Activated T-cell treated with anti-CD3 and anti-CD28 coated beads for 4 hours (primary cell): ENCODE measurements at places on chromosomes 2 and 18.

GRCh38 chr2:529424-529823 lies 147.8 kb downstream of the TMEM18 start:
- DNase-seq, result no peak

- no peak for DNase-seq
Observed at GRCh38 chr2:131143803-131144202, 38.7 kb downstream of the PLEKHB2 start.

- DNase-seq, result no peak
Observed at GRCh38 chr2:44663471-44664073, 277.9 kb upstream of the SIX3 start.

- no peak for DNase-seq
Observed at GRCh38 chr2:40359811-40360210, 92.1 kb downstream of the SLC8A1 start.

DNA sequence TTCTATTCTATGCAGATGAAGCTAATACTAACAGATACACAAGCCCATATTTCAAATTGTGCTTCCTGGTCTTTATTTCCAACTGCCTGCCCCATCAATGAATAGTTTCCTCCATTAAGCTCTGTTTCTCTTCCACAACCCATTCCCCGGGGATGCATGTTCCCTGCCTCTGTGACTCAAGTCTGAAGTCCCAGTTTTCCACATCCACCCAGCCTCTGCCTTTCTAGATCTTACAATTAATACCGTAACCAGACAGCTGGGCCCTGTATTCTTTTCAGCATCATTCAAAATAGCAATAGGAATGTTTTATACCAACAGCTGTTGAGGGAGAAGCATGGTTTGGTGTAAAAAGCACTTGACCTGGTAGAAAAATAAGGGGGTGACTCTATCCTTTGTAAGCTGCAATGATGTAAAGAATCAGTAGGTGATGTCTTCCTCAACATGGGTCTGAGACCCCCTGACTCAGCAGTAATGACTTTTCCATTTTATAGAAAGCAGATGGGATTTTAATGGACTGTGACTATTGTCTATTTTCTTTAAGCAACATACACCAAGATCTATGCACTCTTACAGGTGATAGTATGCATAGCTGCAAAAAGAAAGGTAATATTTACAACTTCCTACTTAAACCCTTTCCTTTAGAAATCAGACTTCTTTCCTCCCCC lies 46.1 kb upstream of the DAPL1 start:
- DNase-seq, result no peak

GRCh38 chr2:121471532-121472469 lies 58.9 kb upstream of the RNU4ATAC start:
- no peak for DNase-seq

- DNase-seq, result no peak
Observed at GRCh38 chr2:209823484-209823883, 51.9 kb downstream of the UNC80 start.

- DNase-seq, result no peak
Observed at GRCh38 chr2:122145856-122146255, 390.4 kb downstream of the TSN start.

DNA sequence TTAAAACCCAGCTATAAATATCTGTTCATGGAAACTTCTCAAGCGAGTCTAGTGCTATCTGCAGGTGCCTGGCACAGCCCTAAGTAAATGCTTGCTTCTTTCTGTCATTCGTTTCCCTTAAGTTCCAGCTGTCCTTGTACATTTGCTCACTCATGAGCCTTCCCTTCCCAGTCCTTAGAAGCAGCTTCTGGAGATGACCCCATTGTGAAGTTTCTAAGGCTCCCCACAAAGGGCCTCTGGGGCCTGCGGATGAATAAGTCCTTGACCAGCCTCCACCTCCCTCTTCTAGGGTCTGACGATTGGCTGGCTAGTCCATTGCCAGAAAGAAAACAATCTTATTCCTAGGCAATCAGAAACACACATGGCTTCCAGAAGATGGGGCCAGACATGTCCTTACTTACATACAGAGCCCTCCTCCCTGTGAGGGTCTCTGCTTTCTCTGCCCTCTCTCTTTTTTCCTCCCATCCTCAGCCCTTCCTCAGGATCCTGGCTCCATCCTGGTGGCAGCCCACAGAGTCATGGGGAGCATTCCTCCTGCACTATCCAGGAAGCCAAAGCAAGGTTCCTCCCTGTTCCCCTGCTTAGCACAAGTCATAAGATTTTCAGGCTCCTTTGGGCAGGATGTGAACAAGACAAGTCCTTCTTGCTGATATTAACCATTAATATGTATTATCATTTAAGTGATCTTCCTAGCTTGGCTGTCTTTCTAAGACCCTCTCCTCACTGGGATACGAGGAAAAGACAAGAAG lies 87.3 kb downstream of the TNFRSF11A start:
- DNase-seq, result no peak

- DNase-seq, result no peak
Observed at GRCh38 chr18:3209859-3210569, 9.8 kb downstream of the MYOM1 start.

GRCh38 chr2:223486751-223487150 lies 115.4 kb downstream of the SCG2 start:
- no peak for DNase-seq

- DNase-seq, result no peak
Observed at GRCh38 chr18:59783138-59783537, 85.9 kb upstream of the CCBE1 start.

DNA sequence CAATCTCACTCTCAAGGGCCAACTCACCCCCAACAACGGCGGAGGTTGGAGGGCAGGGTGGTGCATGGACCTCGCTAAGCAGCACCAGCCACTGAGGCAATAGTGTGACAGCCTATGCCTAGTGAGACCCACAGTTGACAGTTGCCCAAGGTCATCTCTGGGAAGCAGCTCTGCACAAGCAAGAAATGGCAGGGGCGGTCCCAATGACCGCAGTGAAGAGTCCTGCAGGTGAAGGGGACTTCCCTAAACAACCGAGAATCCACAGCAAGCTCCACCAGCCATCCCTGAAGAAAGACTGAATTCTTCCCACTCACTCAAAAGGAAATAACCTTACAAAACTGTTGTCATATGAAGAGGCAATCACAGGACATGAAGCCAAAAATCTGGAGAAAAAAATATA lies 313.4 kb upstream of the ID2 start:
- no peak for DNase-seq

- DNase-seq, result no peak
Observed at GRCh38 chr2:1793868-1794445, 49.6 kb upstream of the PXDN start.

DNA sequence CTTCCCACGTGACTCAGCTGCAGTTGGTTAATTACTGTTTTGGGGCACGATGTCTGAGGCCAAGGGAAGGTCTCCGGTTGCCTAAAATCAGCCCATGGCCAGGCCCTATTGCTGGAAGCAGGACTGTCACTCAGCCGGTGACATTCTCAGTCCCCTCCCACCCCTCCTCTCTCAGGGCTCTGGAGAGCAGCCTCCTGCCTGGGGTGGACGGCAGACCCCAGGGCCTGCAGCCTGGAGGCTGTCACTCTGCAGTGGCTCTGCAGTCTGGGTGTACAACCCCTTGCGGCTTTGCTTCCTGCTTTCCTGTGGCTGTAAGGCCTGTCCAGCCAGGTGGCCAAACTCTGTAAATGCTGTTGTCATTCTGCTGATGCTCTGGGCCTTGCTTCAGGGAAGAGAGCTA lies 32.8 kb downstream of the ZBTB7C start:
- no peak for DNase-seq

DNA sequence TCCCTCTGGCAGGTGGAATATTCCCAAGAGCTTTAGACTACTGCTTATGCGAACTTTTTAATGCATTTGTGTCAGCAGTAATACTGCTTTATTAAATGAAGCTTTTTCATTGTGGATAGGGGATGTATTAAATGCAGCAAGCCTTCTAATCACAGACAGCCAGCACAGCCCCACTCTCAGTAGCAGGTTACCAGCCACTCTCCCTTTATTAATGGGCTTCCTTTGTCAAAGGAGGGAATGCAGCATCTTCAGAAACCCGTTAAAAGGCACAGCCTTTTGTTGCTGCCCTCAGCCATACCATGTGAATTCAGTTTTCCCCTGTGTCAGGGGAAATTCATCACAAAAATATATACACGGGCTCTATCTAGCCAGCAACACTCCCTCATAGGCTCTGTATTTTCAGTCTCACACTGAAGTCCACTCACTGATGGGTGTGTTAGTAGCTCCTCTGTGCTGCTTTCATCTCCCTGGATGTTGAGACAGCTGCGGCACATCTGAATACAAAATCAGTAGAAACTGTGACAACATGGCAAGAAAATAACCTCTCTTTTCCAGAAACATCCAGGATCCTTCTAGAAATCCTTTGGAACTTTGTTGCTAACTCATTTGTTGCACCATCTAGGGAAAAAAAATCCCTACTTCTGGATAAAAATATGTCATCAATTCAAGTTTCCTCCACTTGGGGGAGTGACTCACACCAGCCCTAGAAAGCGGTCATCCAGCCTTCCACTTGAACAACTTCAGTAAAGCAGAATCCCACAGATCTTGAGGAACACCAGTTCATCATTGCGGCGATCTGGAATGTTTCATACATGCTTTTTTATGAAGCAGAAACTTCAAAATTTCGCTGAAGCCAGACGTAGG lies 48.4 kb downstream of the LRRTM1 start:
- DNase-seq, result no peak

GRCh38 chr2:37617119-37617892 lies 54.1 kb downstream of the CDC42EP3 start:
- no peak for DNase-seq

DNA sequence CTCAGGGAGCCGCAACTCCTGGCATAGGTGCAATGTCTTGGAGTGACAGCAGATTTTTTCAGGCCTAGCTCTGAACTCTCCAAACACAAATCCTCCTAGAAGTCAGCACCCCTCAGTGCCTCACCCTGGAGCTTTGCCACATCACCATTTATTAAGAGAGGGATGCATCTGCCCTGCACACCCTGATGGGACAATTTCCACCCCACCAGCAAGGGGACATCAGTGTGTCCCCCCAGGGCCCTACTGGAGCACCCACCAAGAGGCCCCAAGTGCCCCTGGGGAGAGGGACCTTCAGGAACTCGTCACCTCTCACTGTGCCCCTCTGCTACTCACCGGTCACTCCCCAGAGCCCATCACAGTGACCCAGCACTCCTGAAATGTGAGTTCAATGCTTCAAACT lies 144.7 kb downstream of the NDUFA10 start:
- no peak for DNase-seq

DNA sequence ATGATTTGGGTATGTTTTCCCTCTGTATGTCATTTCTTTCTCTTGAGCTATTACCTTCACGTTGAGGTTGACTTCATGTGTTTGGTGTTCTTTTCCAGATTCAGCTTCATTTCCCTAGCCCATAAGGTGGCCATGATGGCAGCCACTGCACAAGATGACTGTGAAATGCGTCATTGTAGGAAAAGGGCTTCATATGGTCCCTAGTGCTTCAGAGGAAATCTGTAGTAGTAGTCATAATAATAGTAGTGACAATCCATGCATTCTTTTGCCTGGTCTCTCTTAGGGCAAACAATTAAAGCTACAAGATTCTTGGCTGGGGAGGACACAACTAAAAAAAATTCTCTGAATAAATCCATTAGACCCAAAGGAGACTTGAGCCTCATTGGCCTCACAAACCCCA lies 28.4 kb downstream of the AOX1 start:
- no peak for DNase-seq

DNA sequence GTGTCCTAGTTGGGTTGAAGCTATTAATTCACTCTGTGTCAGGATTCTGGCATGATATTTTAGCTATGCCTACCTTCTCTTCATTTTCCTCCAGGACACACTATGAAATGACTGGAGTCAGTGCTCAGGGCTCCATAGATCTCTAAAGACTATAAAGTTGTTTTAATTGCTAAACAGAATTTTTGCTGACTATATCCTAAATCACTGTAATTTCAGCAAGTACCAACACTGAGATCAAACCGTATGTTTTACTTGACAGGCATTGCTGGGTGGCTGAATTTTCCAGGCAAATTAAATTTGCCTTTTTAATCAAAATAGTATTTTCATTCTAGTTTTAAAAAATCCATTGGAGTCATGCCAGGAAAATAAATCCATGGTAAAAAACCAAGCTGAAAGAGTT lies 138.1 kb downstream of the LRP1B start:
- DNase-seq, result no peak

DNA sequence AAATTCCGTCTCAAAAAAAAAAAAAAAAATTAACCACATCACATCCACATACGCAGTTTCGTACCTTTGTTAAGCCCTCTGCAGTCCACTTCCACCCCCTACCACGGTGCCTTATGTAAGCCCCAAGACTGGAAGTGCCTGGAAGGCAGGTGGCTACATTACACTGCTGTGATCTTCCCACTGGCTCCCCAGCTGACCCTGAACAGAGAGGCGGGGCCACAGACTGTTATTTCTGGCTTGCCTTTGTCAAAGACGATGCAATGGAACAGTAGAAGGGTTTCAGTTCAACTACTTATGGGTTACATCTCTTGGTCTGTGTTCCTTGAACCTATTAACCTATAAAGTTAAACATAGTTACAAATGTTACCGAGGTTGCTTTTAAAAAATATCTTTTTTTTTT lies 15.7 kb upstream of the COX7A2L start:
- no peak for DNase-seq

DNA sequence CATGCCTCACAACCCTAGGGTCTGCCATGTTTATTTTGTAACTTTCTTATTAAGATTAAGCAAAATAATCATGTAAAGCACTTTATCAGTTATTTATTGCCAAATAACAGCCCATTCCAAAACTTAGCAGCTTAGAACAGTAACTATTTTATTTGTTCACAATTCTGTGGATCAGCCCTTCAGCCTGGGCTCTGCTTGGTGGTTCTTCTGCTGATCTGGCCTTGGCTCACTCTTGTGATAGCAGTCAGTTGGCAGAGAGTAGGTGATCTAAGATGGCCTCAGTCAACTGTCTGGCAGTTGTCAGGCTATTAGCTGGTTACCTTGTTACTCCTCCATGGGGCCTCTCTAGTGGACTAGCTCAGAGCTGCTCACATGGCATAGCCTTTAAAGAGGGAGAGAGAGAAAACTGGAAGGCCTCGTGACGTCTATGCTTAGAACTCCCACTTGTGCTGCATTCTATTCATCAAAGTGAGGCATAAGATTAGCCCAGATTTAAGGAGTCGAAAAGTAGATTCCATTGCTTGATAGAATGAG lies 54.3 kb downstream of the PLCL1 start:
- DNase-seq, result no peak

- no peak for DNase-seq
Observed at GRCh38 chr2:108324531-108325255, 36.0 kb downstream of the SULT1C2 start.

GRCh38 chr2:143574069-143574468 lies 444.9 kb downstream of the ARHGAP15 start:
- DNase-seq, result no peak

DNA sequence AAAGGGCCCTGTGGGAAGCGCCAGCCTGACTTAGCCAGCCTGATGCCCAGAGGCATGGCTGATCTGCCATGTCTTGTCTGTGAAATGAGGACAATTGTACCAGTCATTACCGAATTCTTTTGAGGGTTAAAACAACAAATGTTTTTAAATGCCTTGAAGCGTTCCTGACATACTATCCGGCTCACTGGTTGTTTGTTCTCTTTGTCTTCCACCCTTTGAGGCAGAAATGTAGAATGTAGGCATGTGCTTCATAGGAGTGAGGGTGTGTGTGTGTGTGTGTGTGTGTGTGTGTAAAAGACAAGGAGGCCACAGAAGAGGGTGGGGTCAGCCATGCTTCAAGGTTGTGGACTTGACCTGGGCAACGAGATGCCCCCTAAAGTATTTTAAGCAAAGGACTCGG lies 35.5 kb downstream of the TGFBRAP1 start:
- DNase-seq, result no peak

GRCh38 chr2:215535741-215536140 lies 99.9 kb upstream of the FN1 start:
- no peak for DNase-seq

GRCh38 chr2:160064916-160065315 lies 2.5 kb upstream of the PLA2R1 start:
- no peak for DNase-seq
